Activated T-cell treated with anti-CD3 and anti-CD28 coated beads, Interleukin-2, amount 50 U/mL, for 24 hours (primary cell): ENCODE measurements at places on chromosomes 16 and 17.

- no peak for DNase-seq
Measured at GRCh38 chr16:12531937-12532336, 271.8 kb downstream of the CPPED1 start.

- DNase-seq, result no peak
Measured at GRCh38 chr16:80615735-80616134, 74.9 kb downstream of the DYNLRB2 start.

- DNase-seq, result no peak
Measured at GRCh38 chr17:37017404-37017803, 68.7 kb downstream of the AATF start.

DNA sequence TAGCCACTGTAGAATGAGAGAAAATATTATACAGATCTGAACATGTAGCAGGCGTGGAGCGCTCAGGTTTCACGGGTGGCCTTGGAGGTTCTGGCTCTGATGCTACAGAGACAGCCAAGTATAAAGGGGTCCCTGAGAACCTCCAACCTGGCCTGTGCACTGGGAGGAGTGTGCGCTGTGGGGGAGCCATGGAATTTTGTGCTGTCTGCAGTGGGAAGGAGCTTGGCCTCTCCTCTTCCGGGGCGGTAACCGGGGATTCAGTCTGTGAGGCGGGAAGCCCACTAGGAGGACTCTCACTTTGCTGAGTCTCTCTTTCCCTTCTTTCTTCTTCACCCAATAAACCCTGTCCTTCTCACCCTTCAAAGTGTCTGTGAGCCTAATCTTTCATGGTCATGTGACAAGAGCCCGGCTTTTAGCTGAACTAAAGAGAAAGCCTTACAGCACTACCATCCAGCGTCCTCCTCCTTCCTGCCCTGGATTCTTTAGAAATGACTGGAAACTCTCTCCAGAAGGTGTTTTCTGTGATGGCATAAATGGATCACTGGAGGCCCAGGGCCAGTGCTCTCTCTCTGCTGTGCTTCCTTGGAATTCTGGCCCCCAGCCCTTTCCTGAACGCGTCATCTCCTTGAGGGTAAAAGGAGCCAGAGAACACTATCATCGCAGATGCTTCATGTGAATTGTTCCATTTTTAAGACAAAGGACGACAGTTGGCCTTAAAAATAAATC is 232.1 kb upstream of the CACNG5 start:
- DNase-seq, result no peak

DNA sequence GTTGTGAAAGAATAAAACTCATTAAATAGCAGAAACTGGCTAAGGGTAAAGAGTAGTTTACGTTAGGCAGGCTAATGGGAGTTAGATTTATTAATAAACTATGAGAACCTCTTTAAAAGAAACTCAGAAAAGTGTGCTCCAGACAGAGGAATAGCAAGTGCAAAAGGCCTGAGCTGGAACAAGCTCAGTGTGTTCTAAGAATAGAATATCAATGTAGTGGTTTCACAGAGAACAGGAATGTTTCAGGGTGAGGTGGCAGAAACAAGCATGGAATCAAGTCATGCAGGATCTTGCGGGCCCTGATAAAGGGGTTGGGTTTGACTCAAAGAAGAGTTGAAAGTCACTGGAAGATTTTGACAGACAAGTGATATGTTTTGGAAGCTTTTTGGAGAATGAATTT is 164.0 kb upstream of the HS3ST3A1 start:
- DNase-seq, result no peak

DNA sequence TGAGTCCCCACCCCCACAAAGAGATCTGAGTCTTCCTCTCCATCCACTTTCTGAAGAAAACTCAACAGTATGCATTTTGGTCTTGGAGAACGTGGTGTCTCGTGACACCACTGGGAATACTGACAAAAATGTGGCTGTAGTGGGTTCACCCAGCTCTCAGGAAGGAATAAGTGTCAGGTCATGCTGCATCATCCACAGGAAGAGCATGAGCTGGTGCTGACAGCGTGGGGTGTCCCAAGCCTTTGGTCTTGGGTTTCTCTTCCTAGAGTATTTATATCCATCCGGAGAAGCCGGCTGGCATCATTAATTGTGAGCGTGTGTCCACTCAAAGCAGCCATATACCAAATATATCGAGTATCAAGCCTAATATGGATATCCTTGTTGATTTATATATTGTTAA is 55.9 kb downstream of the C17orf67 start:
- no peak for DNase-seq

DNA sequence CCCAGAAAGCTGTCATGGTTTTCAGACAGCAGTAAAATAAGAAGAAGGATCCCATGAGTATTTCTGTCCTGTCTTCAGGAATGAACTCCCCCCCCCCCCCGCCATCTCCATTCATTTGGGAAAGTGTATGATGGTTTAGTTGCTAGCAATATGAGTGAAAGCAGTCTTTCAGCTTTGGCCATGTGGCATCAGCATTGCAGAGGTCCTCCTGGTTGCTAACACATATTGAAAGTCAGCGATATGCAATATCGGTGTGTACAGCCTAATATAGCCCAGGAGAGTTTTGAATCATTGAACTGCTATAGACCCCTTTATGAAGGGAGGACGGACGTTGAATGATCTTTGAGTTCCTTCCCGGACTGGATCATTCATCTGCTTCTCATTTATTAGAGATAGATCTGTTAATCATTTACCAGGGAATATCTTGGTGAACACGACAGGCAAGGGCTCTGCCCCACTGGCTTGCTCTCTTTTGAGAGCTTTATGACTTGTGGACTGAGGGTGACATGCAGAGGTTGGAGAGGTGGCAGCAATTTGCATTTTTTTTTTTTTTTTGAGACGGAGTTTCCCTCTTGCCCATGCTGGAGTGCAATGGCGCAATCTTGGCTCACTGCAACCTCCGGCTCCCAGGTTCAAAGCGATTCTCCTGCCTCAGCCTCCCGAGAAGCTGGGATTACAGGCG is 25.2 kb downstream of the DEF8 start:
- no peak for DNase-seq

GRCh38 chr17:13024016-13024415 is 6.2 kb upstream of the ELAC2 start:
- no peak for DNase-seq

GRCh38 chr17:3794557-3795389 is 6.2 kb downstream of the ITGAE start:
- DNase-seq, result peak; percentile 69

DNA sequence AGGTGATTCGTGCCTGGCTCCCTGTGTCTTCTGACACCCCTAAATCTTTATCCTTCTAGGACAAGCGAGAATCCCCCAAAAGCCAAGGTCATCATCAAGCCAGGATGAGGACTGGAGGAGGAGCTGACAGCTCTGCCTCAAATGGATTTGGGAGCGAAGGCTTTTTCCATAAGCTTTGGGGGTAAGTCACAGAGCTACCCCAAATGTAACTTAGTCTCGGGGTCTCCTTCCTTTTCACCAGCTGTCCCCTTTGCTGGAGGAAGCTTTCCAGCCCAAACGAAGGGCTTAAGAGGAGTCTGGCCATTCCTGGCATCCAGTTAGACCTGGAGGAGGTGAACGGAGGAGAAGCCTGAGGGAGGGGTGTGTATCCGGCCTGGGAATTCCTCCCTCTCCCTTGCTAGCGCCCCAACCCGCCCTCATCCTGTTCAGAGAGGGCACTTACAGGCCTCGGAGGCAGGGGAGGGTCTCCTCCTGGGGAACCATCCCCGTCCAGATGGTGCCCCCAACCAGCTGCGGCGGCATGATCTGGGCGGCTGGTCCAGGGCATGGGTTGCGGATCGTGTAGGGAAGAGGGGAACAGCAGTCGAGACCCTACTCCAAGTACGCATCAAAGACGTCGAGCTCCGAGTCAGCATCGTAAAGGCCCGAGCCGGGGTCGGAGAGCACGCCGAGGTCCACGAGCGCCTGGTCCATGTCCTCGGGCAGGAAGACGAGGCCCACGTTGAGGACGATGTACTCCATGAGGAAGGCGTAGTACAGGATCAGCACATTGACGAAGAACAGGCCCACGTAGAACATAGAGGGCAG is 938 bp downstream of the DEXI start:
- DNase-seq, result peak; percentile 59

DNA sequence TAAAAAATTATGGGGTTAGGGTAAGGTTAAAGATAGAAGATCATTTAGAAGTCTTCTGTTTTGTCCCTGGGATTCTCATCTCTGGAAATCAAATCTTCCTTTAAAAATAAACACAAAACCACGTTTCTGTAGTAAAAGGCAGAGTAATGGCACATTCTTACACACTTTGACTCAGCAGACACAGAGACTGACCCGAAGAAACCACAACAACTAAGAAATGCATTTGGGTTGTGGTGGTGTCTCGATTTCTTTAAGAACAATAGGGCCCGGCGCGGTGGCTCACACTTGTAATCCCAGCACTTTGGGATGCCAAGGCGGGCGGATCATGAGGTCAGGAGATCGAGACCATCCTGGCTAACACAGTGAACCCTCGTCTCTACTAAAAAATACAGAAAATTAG is 54.9 kb upstream of the MYH10 start:
- no peak for DNase-seq

DNA sequence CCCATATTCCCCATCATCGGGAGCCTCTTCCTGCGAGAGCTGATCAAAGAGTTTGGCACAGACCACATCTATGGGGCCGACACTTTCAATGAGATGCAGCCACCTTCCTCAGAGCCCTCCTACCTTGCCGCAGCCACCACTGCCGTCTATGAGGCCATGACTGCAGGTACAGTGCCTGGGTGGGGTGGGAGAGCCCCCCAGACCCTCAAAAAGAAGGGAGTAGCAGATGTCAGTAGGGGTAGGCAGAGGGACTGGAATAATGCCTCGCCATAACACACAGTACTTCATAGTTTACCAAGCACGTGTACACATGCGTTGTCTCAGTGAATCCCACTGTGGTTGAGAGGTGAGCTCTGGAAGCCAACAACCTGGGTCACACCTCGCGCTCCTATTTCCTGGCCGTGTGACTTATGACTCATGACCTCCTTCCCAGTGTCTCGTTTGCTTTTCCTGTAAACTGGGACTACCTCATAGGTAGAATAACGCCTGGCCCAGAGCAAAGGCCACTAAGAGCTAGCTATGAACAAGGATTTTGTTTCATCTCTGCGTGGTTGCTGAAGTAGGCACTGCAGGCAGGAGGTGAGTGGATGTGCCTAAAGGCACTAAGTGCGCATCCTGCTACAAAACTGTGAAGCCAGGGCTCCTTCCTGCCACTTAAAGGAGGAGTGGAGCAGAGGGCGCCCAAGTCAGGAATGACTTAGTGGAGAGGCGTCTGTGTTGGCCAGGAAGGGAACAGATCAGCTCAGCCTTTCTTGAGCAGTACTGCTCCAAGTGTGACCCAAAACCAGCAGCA is 5.2 kb downstream of the NAGLU start:
- DNase-seq, result no peak

DNA sequence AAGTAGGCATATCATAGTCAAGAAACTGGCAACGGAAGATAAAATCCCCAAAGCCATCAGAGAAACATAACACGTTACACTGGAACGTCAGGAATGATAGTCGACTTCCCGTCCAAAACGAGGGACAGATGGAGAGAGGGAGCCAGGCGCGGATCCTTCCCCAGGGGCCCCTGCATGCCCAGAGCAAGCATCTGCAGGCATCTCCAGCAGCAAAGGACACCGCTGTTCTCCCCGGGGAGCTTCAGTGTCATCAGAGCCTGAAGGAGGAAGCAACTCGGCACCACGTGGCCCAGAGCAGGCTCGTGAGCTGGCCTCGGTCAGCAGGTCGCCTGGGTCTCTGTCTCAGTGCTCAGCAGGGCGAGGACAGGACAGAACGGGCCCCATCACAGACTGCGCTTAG is 50.1 kb downstream of the LMF1 start:
- no peak for DNase-seq

DNA sequence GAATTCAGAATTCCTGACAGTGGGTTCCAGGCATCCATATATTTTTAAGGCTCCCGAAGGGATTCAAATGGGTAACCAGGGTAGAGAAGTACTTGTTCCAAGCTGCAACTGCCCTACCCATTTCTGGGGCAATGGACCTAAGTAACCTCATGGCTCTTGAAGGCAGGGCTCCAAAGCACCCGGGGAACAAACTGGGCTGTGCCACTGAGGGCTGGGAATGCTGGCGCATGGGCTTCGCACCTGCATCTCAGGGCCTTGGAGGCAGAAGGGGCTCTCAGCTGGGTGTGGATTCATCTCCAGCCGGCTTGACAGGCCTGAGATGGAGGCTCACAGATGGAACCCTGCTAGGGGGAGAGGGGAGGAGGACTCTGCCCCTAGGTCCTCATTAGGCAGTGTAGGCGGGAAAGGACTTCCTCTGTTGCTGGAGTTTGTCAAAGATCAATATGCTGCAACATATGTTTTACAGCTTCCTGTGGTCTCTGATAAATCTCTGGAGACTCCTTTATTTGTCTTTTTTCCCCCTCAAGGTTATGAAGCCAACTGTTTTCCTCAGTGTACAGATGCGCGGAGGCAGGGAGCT is 232.3 kb upstream of the NLRP1 start:
- no peak for DNase-seq

GRCh38 chr17:44069974-44070454 is 521 bp upstream of the G6PC3 start:
- no peak for DNase-seq
